ENCODE measurements at places on chromosomes 6 and 20.

DNA sequence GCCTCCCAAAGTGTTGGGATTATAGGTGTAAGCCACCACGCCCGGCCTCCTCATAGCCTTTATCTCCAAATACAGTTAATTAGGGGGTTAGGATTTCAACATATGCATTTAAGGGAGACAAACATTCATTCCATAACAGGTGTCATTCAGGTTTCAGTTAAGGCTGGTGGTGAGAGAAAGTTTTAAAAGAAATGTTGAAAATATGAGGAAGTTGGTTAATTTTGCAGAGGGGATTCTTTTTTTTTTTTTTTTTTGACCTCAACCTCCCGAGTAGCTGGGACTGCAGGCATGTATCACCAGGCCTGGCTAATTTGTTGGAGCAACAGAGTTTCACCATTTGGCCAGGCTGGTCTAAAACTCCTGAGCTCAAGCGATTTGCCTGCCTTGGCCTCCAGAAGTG is 12.5 kb upstream of the EBF4 start:
- DNase-seq = no peak

DNA sequence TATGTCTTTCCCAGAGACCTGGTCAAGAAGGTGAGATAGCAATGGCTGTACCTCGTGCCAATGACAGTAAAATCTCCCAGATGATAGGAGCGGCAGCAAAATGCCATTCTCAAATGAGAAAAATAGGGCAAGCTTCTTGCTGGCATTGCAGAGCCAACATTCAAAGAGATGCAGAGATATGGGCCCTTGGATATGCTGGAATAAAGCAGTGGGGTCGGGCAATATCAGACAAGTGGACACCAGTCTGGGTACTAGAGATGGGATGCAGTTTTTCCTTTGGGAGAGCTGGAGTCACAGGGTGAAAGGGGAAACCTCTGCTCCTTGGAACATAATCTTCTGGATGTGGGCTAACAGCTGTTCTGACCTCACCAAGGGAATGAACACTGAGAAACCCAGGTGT is 29.0 kb downstream of the GSTA4 start:
- no peak for DNase-seq

GRCh38 chr6:2575236-2575635 is 175.5 kb downstream of the MYLK4 start:
- no peak for DNase-seq

GRCh38 chr6:18151801-18152200 is 3.1 kb downstream of the TPMT start:
- no peak for DNase-seq

GRCh38 chr6:32937230-32937633 is 3.6 kb downstream of the HLA-DMB start:
- DNase-seq = no peak

DNA sequence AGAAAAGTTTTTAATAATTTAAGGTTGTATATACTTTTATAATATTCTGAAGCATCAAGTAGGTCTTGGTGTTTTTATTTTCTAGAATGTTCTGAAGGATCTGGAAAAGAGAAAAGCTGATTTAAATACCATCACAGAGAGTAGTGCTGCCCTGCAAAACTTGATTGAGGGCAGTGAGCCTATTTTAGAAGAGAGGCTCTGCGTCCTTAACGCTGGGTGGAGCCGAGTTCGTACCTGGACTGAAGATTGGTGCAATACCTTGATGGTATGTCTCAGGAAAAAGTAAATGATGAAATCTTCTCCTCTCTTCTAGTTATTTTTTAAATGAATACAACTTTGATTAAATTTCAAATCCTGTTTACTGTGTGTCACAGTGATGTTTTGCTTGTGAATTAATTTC is 225.7 kb downstream of the UTRN start:
- no peak for DNase-seq

GRCh38 chr6:16624636-16625290 is 136.5 kb downstream of the ATXN1 start:
- DNase-seq = no peak

GRCh38 chr6:116450769-116451740 is 10.1 kb upstream of the CALHM6 start:
- no peak for DNase-seq

GRCh38 chr20:1809131-1809572 is 86.1 kb upstream of the SIRPA start:
- DNase-seq = no peak

DNA sequence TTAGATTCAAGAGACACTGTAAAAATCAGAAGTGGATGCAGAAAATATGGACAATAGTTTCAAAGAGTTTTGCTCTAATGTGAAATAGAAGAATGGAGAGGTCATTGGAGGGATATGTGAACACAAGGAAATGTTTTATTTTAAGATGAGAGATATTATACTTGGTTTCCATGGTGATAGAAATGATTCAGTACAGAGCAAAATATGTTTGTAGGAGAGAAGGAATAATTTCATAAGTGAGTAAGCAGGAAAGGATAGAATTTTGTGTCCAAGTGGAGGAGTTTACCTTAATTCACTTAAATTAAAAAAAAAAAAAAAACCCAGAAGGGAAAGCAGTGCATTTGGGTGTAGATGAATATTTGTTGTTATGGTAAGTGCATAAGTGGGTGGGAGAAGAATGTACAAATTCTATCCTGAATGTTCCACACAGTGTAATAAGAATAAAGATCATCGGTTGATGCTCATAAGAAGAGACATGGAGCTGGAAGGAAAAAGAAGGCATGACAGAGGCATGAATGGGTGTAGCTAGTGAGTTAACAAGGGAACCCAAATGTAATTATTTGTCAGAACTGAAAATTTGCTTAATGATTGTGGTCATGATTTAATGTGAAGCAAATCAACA is 688.9 kb upstream of the GJE1 start:
- DNase-seq = no peak

GRCh38 chr6:112770308-112770707 is 423.2 kb downstream of the RFPL4B start:
- DNase-seq = no peak

- DNase-seq = no peak
Measured at GRCh38 chr20:64051561-64052325, 2.3 kb upstream of the SOX18 start.

- DNase-seq = no peak
Measured at GRCh38 chr6:52392944-52393343, 27.2 kb upstream of the EFHC1 start.

GRCh38 chr6:120005292-120005976 is 655.9 kb upstream of the MAN1A1 start:
- DNase-seq = peak; percentile 82

DNA sequence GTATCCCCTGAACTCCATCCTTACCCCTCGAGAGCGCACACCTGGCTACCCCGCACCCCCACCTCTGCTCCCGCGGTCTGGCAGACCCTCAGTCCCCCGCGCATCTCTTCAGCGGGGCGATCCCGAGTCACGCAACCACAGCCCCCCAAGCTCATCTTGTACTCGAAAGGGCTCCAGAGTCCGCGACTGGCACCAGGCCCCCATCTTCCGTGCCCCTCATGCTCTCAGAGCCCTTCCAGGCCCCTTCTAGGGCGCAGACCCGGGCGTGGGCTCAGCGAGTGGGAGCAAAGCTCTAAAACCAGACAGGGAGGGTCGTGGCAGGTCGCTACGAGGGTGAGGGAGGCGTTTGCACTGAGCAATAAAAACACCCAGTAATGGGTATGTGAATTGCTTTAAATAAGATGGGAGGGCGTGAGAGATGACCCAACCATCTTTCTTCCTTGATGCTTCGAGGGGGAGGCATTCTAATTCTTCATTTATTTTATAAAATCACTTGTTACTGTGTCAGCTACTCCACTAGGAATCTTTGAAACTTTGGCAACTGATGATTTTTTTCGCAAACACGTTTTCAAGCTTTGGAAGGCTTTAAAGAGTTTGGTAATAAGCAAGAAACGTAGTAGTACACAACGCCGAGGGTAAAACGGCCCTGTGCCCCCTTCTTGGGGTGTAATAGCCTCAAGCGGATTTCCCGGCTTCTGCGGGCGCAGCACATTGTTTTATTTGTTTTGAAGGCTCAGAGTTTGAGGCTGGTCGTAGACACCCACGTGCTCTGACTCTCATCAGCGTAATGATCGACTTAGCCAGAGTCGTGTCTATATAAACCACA is 42.6 kb upstream of the SUPT3H start:
- DNase-seq = no peak

GRCh38 chr6:41463062-41463930 is 82.9 kb upstream of the FOXP4 start:
- DNase-seq = no peak

GRCh38 chr20:4912380-4913142 is 88.7 kb downstream of the SLC23A2 start:
- DNase-seq = no peak

DNA sequence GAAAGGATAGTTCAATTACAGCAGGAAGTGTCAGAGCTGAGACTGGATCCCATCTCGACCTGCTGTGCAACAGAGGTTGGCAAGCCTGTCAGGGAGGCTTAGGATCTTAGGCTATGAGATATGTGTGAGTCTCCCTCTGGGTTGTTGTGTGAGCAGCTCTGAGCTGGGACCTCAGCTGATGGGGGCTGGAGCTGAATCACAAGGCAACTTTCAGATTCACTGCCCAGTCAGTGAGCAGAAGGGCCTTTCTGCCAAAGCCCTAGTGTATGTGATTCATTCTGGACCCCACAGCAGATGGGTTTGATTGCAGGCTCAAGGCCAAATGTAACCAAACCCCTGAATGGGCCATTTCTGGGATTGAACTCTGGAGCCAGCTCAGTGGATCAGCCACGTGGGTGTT is 4.5 kb downstream of the PI3 start:
- no peak for DNase-seq

- no peak for DNase-seq
Measured at GRCh38 chr6:11218538-11219399, 13.7 kb downstream of the NEDD9 start.

- DNase-seq = no peak
Measured at GRCh38 chr6:139568956-139569538, 194.6 kb upstream of the CITED2 start.

DNA sequence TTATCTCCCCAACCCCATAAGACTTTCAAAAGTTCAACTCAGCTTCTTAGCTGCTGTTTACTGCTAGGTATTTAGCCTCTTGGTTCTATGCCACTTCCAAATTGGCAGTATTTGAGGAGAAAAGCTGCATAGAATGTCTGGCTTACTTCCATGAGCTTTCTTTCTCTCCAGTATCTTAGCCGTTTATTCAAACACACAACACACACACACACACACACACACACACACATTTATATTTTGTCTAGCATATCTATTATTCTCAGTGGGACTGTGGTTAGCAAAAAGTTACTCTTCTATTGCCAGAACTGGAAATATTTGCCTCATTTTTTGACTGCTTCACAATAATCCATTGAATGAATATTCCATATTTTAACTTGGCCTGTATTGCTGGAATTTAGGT is 634.2 kb upstream of the IMPG1 start:
- no peak for DNase-seq

DNA sequence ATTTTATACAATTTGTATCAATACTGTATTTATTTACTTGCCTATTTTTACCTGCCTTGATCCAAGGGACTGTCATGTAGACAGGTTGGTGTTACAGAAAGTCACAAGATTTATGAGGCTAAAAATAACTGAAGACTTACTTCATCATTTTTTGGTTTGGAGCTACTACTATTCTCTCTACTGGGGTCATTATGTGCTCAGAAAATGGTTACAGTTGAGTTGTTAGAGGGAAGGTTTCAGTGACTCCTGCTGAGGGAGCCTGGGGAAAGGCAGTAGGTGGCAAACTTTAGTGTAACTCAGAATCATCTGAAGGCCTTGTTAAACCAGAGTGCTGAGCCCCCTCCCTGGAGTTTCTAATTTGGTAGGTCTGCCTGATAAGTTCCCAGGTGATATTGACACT is 118.8 kb downstream of the TINAG start:
- DNase-seq = no peak

GRCh38 chr20:24627926-24628325 is 158.5 kb downstream of the SYNDIG1 start:
- no peak for DNase-seq

DNA sequence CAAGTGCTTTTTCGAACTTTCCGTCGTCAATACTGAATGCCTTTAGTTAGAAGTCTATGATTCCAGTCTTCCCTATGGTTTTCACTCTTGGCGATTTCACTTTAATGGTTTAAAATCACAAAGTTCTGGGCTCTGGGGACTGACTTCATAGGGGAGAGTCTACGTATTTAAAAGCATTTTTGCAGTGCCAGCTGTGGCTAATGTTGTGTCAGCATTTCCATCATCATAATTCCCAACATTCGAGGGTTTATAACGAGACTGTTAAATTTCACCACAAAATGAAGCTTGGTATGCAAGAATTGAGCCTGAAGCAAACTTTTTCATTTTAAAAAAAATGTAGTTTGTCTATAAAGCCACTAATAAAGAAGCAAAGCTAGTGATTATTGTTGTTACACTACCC is 242.7 kb downstream of the SOX4 start:
- DNase-seq = no peak

- peak; percentile 60 for DNase-seq
Measured at GRCh38 chr6:73262671-73263569, at the start of gene KHDC1. Gene KHDC1 (minus strand): TSS chr6:73263196. CDS start chr6:73242517, 20,679 bp downstream.

- DNase-seq = no peak
Measured at GRCh38 chr6:80872951-80873308, 766.5 kb downstream of the BCKDHB start.

DNA sequence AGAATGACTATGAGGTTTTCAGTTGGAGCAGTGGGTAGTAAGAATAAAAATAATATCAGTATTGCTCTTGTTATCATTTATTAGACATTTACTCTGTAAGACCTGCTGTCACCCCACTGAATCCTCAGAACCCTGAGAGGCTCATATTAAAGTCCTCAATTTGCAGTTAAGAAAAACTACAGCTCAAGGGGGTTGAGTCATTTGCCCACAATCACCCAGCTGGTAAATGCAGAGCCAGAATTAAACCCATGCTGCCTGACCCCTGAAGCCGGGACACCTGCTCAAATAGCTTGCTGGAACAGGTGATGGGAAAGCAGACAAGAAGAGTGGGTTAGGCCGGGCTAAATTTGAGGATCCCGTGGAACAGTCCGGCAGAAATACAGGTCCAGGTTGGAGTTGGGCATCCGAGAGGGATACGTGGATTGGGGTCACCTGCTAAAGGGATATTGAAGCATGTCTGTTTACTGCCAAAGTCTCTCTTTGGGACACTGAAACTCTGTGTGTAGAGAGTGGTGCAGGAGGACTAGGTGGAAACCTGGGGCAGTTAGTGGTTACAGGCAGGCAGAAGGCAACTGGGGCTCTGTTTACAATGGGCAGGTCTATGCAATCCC is 344.1 kb downstream of the CDC5L start:
- DNase-seq = no peak

GRCh38 chr6:170122651-170123050 is 168.2 kb downstream of the DLL1 start:
- DNase-seq = no peak

GRCh38 chr6:170245475-170245992 is 45.3 kb downstream of the DLL1 start:
- DNase-seq = no peak

DNA sequence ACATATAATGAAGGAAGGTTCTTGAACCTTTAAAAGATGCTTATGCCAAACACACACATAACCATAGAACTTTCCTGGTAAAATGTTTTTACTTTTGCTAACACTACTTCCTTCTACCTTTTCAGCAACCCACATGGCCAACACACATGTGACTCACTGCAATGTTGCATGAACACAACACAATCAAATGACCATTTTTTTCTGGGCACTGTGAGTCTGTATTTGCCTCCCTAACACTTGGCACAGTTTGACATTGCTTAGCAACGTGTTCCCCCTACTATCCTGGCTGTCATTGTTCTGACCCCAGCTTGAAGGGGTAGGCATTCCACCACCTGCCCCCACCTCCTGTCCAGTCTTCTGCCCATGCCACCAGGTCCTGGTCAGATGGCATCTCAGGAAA is 204.8 kb upstream of the PRND start:
- no peak for DNase-seq

Measured in NCI-H2171 (cell line).